ENCODE measurements at places on chromosomes 6 and 20. TPM values are rescaled to one million over a fixed set of nuclear protein-coding genes. Genes with fewer than 3 reads are reported as not detected.

RTN4IP1 gene
- 9.1 TPM for total RNA-seq

MSH5 gene
- 14.1 TPM for total RNA-seq

ANGPT4 gene
- not detected for total RNA-seq

HSD17B8 gene
- 4.4 TPM for total RNA-seq

RFX6 gene
- total RNA-seq: not detected

EPHA7 gene
- total RNA-seq: 82.6 TPM

ANKEF1 gene
- total RNA-seq: 2.8 TPM

PACRG gene
- 8.5 TPM for total RNA-seq

CDSN gene
- not detected for total RNA-seq

PCK1 gene
- total RNA-seq: not detected

PAX1 gene
- total RNA-seq: not detected

TGM3 gene
- total RNA-seq: 0.31 TPM

C20orf144 gene
- 0.31 TPM for total RNA-seq

SLA2 gene
- total RNA-seq: 0.31 TPM

BMP5 gene
- 0.94 TPM for total RNA-seq
